ENCODE measurements at places on chromosomes 3 and 15.

DNA sequence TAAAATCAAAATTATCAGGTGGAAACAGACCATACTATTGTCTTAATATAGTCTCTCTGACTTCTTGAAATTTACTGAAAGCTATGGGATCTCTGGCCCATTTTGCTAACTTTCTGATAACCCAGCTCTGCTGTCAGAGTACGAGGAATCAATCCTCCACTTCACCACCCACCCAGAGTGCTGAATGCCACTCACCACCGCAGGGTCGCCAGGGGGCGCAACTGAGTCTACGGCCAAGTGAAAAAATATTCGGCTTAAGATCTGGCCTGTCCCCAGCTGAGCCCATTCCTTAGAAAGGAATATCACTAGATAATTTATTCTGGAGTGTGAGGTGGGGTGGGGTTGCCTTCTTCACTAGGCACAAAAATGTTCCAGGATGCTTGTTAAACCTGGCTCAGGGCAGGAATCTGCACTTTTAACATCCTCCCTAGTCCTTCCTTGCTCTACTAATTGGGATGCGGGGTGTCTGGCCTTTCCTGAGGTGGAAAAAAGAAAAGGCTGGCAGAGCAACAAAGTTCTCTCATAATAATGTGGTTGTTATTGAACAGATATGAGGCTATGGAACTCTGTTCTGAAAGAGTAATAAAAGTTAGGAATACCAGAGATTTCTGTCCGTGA lies 520.6 kb downstream of the MFSD1 start:
- DNase-seq, result no peak

GRCh38 chr15:69669446-69669845 lies 216.8 kb downstream of the RPLP1 start:
- no peak for DNase-seq

GRCh38 chr15:71469413-71469812 lies 340.9 kb upstream of the NR2E3 start:
- no peak for DNase-seq

DNA sequence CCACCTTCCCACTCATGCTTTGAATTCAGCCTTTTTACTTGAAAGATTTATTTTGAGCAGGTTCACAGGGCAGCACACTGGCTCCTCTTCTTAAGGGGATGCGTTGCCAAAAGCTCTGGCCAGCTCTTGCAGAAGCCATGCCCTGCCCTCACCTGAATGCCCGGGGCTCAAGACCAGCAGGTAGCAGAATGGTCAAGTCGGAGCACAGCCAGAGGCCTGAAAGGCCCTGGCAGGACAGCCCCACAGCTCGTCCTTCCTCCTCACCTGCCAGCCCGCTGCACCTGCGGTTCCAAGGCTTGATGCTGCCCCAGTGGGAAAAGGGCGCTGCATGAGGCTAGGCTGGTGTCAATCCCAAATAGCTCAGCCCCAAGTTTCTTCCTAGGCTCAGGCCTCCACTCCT lies 13.1 kb downstream of the CA12 start:
- DNase-seq, result no peak

- no peak for DNase-seq
Observed at GRCh38 chr3:33636125-33636850, 81.8 kb downstream of the CLASP2 start.

- DNase-seq, result no peak
Observed at GRCh38 chr15:56732886-56733135, 498 bp downstream of the ZNF280D start.

- no peak for DNase-seq
Observed at GRCh38 chr3:16415911-16416476, 97.5 kb downstream of the RFTN1 start.

DNA sequence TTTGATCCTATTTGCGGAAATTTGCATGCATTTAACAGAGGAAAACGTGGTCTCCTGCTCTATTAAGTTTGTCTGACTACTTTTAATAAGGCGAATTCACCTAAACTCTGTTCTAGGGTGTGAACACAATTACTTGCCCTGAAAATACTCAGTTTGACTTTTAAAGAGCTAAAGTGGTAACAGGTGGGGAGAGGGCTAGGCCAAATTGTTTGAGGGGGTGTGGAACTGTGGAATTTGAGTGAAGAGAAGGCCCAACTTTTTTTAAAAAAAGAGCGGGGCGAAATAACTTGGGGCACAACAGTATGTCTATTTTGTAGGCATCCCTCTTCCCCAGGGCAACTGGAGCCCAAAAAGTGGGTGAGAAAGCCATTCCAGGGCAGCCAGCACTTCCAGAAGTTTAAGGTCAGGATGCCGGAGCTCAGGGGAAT lies 580 bp upstream of the FXR1 start:
- no peak for DNase-seq

DNA sequence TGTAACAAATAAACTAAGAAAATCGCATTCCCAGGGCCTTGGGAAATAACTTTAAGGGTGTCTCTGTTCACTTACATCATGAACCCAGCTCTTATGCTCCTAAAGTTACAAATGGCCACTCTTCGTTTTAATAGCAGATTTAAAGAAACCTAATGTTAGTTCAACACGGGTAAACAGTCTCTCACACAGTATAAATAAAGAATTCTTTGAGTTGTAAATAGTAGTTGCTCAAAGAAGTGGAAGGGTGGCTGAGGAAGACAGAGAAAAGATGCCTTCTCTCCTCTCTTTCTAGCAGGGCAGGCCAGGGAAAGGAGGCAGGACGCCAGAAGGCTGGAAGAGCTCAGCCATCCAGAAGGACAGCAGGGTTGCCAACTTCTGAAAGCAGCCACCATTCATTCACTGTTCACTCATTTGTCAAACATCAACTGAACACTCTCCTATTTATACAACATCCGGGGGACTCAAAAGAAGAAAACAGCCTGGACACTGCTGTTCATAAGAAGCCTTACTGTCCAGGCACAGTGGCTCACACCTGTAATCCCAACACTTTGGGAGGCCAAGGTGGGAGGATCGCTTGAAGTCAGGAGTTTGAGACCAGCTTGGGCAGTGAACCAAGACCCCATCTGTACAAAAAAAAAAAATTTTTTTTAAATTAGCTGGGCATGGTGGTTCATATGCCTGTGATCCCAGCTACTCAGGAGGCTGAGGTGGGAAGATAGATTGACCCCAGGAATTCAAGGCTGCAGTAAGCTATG lies 47.3 kb downstream of the WWTR1 start:
- DNase-seq, result no peak

- no peak for DNase-seq
Observed at GRCh38 chr15:31156808-31157207, 55.3 kb upstream of the TRPM1 start.

DNA sequence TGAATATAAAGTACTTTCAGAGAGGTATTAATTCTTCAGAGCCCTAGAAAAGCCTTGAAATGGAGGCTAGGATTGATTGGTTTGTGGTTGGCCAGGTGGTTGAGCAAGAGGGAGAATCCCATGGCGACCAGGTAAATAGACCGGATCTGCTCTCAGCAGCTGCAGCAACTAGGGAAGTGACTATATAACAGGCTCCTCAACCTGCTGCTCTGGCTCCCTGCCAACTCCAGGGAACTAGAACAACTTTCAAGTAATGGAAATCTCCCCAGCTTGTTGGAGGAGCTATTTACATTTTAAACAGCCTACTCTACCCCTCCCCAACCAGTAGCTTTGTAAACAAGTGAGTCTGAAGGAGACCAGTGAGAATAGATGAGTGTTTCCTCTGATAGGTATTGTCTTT lies 121.8 kb upstream of the CADM2 start:
- DNase-seq, result no peak

DNA sequence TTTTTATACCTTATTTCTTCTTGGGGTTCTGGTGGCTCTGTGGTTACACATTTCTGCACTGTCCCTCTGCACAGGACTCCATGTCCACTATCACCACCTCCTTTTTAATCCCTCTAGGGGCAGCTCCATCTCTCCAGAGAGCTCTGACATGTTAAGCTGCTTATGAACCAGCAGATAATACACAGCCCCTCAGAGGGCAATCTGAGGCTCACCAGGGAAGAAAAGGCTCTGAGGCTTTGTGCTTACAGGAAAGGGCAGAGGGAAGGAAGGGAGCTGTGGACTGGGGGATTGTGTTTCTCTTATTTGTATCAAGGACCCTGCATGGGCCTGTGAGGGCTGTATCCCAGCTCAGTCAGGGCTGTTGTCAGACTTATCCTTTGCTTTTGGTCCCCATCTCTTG lies 164.5 kb downstream of the EPHB1 start:
- no peak for DNase-seq

GRCh38 chr3:102078854-102079808 lies 229.8 kb downstream of the NFKBIZ start:
- no peak for DNase-seq

- no peak for DNase-seq
Observed at GRCh38 chr15:98216166-98216565, 255.7 kb downstream of the ARRDC4 start.

DNA sequence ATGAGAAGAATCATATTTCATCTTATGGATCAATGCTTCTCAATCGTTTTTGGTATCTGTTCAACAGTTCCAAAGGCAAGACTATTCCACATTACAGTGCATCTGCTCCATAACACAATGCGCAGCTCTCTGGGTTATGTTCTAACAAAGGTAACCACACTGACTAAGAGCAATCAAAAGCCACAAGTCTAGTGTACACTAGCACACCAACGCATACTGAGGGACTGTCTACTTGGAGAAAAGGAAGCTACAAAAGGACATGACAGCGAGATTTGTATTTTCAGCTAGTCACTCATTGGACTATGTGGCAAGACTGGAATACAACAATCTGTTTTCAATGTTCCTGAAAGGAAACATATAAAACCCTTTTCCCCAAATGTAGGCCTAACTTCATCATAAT lies 35.8 kb downstream of the SETD2 start:
- no peak for DNase-seq

- DNase-seq, result no peak
Observed at GRCh38 chr3:65193531-65193930, 505.7 kb upstream of the ADAMTS9 start.

DNA sequence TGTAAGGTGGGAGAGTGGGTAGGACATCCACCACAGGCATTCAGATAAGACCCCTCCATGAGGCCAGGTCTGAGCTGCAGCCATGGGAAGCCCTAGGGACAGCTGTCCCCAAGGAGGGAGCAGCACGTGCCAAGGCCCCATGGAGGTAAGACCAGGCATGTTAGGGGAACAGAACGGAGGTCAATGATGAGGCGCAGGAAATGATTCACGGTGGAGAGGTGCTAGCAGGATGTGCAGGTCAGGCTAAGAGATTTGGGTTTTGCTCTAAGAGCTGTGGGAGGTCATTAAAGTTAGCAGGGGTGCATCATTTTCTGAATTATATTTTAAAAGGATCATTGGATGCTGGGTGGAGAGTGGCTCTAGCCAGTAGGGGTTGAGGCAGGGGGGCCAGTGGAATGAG lies 66.4 kb upstream of the SNRPA1 start:
- no peak for DNase-seq

DNA sequence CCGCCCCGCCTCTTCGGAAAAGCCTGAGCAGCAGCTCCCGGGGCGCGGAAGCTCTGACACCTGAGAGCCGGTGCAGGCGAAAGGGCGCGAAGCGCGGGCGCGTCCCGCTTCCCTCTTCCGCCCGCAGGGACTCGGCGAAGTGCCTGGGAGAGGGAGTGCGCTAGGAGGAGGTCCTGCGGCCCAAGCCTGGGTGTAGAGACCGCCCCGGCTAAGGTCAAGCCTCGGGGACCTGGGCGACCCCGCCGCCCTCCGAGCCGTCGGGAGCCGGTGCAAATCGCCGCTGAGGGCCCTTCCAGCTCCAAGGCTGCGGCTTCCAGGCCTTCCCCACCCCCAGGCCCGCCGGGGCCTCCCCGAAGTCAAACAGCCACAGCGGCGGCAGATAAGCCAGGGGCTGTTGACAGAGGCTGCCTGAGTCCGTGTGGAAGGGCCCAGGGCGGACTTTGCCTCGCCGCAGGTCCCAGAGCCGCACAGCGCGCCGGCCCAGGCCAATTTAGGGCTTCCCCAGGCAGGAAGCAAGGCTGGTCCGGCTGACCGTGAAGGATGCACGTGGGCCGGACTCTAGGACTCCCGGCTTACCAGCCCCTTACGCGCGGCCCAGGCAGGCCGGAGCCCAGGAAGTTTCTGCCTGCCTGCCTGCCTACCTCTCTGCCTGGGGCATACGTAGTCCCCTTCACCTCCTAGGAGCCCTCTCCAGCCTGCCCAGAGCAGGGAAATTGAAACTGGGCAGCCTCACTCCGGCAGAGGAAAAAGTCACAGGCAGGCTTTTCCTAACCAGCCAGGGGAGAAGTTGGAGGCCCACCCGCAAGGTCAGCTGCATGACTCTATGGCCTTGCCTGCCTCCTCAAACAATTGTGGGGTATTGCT lies 2.3 kb downstream of the ITPKA start:
- no peak for DNase-seq

GRCh38 chr3:129732200-129732876 lies 125.9 kb upstream of the PLXND1 start:
- no peak for DNase-seq

DNA sequence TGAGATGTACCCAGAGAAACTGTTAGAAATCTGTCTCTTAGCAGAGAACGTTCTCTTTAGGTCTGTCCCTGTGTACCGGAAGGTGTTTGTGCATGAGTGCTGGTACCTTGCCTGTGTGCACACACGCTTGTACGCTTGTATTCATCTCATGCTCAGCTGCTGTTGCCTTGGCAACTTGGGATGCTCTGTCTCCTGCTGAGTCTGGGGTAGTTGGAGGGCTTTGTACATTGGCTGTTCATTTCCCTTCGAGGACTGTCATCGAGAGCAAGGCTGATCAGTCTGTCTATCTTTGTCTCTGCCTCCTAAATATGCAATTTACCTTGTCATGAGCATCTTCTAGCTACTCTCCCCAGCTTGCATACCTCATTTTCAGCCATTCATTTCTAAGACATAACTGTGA lies 147.2 kb downstream of the SLCO3A1 start:
- no peak for DNase-seq

DNA sequence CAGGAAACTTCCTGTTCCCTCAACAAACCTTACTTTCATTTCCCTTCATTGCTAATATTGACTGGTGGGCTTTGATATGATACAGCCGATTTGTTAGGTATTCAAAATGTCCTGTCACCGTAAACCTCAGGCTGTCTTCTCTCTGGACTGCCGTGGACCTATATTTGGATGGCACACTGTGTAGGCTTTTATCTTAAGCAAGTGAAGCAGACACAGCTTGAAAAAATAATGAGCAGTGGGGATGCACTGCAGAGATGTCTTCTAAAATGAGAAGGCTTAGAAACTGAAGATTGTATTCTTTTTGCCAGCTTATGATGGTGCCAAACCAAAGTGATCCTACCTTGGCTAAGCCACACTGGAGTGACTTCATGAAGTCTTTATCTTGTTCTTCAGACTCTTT lies 266.3 kb downstream of the NR1D2 start:
- DNase-seq, result no peak

- DNase-seq, result no peak
Observed at GRCh38 chr15:47586653-47587224, 130.6 kb upstream of the SEMA6D start.

GRCh38 chr3:76198086-76198485 lies 412.7 kb upstream of the ZNF717 start:
- no peak for DNase-seq

- DNase-seq, result no peak
Observed at GRCh38 chr3:149251186-149251585, 29.6 kb upstream of the CP start.

GRCh38 chr15:101424984-101425383 lies 64.5 kb downstream of the PCSK6 start:
- no peak for DNase-seq

Measured in central memory CD4-positive, alpha-beta T cell (primary cell).